Activated T-helper 1 cell treated with anti-CD3 and anti-CD28 coated beads, Interleukin-2, amount 50 U/mL, for 16 hours (primary cell): ENCODE measurements at places on chromosomes 7 and 10.
A peak's percentile ranks its signal among the peaks of the same experiment; 100 is the strongest.

- no peak for DNase-seq
These were observed 27.7 kb downstream of the ANKRD26 start for GRCh38 chr10:27072436-27073114.

GRCh38 chr10:58625070-58625469, 112.4 kb downstream of the BICC1 start:
- DNase-seq: no peak

- DNase-seq: no peak
These were observed 197.3 kb downstream of the PPP1R9A start for GRCh38 chr7:95104739-95105138.

GRCh38 chr7:98878365-98879197, at the start of gene TRRAP:
Gene TRRAP (plus strand): TSS chr7:98878532. CDS start chr7:98881151, 2,619 bp downstream.
- DNase-seq: peak; percentile 68

GRCh38 chr7:158108646-158109293, 478.9 kb downstream of the PTPRN2 start:
- no peak for DNase-seq

DNA sequence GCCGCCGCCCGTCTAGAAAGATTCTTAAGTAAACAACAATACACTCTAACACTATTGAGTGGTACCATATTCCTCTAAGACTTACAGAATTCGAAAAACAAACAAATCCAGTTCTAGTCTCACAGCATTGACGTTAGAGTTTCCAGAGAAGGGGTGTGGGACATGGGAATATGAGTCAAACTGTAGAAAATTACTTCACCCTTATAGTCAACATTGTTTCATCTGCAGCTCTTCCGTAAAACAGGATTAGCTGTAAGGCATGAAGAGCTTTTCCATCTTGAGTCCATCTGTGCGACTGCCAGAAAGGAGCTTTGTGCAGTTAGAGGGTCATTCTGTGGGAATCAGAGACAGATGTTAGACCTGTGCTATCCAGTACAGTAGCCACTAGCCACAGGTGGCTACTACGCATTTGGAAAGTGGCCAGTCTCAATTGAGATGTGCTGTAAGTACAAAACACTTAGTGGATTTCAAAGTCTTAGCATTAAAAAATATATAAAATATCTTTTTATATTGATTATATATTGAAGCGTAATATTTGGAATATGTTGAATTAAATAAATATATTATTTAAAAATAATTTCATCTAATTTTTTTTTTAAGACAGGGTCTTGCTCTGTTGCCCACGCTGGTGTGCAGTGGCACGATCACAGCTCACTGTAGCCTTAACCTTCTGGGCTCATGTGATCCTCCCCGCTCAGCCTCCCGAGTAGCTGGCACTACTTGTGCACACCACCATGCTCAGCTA, 79.8 kb upstream of the MPP7 start:
- DNase-seq: no peak

GRCh38 chr7:40211276-40212003, 76.6 kb downstream of the SUGCT start:
- DNase-seq: no peak

DNA sequence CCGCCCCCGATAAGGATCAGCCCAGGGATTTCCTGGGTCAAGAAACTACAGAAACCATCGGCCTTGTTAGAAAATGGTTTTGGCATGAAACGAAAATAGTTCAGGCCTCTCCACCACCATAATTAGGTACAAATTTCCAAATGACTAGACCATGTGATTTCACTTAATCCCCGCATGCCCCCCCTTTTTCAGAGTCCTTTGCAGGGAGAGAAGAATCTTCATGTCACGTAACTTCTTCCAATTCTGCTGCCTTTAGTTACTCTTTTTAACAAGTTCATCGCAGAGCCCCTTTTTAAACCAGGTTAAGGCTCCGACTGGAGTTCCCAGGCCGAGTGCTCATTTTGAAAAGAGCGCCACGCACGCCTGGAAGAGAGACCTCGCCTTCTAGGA, 3.4 kb downstream of the PDGFA start:
- DNase-seq: no peak

DNA sequence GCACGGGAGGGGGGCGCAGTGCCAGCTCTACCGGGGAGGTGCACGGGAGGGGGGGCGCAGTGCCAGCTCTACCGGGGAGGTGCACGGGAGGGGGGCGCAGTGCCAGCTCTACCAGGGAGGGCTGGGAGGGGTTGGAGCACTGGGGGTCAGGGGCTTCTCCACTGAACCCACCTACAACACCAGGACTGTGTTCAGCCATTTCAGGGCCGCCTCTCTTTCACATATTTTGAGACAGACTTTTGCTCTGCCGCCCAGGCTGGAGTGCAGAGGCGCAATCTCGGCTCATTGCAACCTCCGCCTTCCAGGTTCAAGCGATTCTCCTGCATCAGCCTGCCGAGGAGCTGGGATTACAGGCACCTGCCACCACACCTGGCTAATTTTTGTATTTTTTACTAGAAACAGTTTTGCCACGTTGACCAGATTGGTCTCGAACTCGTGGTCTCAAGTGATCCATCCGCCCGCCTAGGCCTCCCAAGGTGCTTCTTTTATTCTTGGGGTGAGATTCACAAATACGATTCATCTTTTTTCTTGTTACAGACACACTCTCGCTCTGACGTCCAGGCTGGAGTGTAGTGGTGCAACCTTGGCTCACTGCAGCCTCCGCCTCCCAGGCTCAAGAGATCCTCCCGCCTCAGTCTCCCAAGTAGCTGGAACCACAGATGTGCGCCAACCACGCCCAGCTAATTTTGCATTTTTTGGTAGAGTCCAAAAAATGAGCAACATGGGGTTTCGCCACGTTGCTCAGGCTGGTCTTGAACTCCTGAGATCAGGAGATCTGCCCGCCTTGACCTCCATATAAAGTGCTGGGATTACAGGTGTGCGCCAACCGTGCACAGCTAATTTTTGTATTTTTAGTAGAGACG, 37.0 kb downstream of the ADAP1 start:
- no peak for DNase-seq

DNA sequence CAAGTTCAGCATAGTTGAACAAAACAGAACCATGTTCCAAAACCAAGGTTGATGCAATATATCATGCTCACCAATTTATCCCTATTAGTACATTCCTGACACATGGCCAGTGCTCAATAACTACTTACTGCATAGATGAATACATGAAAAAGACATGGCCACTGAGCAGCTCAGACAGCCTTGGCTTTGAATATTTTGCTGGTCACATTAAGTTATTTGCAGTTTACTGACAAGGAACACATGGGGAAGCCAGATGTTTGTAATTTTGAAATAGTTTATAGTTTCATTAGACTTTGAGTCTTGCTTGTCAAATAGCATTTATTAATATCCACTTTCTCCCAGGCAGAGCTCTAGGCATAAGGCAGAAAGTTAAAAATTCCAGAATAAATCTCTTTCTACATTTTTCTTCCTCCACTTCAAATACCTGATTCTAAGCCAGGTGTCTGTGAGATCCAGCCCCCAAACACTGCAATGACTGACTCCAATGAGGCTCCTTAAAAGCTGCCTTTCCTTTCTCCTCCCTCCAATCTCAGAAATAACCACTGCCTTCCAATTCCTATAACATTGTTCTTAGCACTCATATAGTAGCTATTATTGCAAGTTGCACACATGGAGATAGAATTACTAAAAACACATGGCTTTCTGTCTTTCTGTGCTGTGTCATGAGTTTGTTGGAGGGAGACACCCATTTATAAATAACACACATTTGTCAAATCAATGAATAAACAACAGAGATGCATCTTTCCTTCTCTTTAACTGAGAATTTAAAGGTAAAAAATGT, 91.3 kb downstream of the PCGF5 start:
- DNase-seq: no peak

DNA sequence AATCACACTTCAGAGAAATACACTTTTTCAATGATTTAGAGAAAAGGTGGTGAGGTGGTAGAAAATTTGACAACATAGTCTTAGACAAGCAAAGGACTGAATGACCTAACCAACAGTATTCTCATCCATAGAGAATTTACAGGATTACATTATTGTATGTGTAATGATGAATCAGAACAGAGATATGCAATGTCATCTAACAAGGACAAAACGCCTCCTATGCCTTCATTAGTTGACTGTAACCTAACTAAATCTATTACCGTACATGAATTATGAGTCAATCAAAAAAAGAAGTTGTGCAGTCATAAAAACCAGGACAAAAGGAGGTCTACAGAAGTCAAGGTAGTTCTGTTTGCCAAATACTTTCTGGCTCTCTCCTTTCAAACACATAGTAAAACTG, 66.5 kb downstream of the RAB11FIP2 start:
- DNase-seq: no peak

- DNase-seq: no peak
These were observed 37.5 kb upstream of the EGR2 start for GRCh38 chr10:62853710-62854109.

DNA sequence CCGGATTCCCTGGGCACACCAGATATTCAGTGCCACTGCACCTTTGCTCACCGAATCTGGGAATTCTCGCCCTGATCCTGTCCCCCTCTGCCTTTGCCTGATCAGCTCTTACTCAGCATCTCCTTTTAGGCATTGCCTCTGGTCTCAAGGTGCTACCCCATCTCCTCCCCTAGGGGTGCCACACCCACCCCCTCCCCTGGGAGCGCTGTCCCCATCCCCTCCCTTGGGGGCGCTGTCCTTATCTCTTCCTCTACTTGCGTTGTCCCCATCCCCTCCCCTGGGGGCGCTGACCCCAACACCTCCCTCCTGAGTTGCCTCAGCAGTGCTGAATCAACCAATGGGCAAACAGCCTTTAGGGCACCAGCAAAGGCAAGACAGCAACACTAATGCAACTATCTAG, 686.9 kb upstream of the FOXK1 start:
- DNase-seq: no peak

DNA sequence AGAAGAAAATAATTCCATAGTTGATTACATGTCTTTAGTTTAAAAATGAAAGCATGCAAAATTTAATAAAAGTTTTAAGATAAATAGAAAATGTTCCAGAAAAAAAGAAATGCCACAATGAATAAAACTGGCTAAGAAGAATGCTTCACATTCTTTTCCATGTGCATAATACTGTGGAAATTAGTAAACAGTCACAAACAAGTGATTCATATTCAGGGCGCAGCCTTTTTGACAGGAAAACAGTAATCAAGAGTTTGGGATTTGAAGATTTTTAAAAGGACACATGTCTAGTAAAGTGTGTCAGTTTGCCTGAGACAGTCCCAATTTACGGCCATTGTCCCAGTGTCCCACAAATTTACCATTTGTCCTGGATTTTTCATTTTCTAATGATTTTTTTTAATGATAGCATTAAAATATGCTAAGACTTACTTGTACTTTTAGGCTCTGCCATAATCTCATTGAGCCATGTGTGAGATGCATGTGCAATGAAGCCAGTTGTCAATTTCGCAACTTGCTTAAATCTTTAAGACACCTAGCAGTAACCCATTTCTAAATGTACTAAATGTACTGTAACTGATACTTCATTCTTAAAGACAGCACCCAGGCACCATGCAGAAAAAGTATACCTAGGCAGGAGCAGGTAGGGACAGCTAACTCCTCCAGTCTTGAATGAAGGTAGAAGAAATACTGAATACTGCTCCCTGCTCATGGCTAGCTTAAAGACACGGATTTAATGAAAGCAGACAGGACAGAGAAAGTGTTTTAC, 46.9 kb downstream of the ZNF438 start:
- no peak for DNase-seq

GRCh38 chr10:89032141-89032891, 41.7 kb downstream of the FAS start:
- DNase-seq: peak; percentile 22

DNA sequence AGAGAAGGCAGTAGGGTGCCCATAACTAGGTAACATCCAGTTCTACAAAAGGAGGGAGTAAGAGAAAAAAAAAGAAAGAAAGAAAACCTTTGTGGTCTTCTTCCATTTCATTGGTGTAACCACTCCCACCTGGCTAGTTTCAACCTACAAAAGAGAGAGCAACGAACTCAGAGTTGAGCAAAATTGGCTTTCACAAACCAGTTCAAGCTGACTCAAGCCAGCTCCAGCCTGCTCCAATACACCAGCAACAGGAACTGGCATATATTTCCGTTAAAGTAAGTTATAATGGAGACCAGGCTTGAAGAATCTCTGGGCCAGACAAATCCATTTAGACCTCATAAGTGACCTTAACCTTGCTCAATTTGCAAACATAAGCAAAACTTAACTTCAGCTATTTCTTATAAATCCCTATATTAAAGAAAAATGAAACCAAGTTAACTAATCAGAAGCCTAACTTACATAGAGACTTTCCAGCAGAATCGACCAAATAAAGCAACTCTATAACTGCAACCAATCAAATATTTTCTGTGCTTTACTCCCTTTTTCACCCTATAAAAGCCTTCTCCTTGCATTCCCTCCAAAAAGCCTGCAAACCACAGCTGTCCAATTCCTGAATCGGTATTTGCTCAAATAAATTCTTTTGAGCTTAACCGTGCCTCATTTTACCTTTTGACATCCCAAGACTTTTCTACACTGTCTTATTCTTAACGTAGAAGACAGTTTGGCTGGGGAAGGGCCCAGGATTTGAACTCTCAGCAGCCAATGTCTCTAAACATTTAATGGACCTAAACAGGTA, 10.1 kb downstream of the ANKRD22 start:
- DNase-seq: no peak

DNA sequence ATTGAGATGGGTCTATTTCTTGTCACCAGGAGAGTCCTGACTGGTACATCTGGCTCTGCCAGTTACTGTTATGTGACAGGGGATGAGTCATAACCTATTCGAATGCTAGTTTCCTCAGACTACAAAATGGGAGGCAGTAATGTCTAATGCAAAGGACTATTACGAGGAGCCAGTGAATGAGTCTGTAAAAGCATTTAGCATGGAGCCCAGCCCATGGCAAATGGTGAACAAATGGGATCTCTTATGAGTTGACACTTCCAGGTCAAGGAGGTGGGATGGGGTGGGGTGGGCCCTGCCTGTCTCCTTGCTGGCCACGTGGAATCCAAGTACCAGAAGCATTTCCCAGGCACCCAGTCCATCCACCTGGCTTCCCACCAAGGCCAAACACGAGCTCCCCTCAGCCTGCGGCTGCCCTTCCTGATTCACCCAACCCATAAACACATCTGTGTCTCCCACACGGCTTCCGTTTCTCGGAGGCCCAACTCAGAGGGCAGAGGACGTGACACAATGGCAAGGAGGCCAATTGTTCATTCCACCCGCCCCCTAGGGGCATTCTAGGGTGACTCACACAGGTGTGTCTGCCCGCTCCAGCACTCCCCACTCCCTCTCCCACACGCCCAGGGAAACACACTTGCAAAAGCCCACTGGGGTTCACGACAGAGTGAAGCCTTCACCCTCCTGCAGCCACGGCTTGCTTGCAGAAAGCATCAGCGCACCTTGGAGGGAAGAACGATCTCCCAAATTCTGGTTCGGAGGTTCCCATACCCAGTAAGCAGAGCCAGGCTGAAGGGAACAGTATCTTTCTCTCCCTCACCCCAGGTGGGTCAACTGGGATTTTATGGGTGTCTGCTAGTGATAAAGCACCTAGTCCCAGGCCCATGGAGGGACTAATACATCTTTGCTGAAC, 109.8 kb downstream of the SH3PXD2A start:
- peak; percentile 48 for DNase-seq

DNA sequence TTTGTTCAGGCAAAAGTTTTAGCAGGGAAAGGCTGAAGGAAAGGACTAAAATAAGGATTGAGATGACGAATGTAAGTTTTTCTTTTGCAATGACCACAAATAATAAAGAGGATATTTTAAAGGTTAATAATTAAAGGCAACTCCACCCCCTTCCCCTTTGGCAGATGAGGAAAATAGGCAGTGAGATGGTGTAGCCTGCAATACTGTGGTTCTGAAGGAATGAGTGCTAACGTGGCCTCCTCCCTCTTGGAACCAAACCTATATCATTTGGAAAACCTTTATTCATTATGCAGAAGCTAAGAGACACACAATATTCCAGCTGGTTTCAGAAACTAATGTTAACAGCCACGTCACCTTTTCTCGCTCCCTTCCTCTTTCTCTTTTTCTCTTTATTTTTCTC, 70.9 kb upstream of the COL1A2 start:
- no peak for DNase-seq
